ENCODE measurements at places on chromosomes 16 and 17.

DNA sequence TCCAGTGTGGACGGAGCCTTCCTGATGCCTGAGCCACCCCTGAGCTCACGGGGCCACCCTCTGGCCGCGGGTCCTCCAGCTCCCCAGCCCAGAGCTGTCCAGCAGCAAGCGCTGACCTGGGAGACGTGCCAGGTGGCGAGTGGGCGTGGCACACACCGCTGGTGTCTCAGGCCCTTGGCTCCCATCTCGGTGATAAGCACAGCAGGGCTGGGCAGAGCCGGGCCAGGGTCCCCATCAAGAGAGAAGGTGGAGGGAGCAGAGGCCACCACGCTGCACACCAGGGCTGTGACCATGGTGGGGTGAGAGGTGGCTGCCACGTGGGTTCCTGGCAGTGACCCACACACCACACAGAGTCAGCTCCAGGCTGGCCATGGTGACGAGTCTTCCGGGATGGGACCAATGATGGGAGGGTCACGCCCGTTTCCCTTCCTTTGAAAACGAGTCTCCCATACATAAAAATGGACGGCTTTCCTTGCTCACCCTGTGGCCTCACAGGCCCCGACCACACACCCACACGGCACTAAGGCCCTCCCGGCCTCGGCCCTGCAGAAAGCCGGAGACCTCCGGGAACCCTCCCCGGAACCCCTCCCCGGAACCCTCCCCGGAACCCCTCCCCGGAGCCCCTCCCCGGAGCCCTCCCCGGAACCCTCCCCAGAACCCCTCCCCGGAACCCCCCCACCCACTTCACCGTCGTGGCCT is 16.8 kb downstream of the UTS2R start:
- no peak for DNase-seq

GRCh38 chr16:82236415-82236814 is 66.4 kb upstream of the MPHOSPH6 start:
- DNase-seq: no peak

GRCh38 chr17:3656755-3657587 is 11.4 kb downstream of the TAX1BP3 start:
- DNase-seq: no peak

DNA sequence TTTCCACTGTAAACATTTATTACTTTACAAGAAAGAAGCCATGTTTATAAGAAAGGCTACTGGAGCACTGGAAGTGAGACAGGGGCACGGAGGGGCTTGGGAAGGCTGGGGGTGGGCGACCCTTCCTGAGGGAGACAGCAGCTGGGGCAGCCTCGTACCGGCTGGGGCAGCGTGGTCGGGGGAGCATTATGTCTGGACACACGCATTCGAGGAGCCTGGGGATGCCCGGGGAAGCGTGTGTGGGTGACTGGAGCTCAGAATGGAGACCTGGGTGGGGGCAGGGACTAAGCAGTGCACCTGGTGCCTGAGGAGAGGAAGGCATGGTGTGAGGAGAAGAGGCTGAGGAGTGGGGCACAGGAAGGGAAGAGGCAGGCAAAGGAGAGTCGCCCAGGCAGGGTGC is 64.5 kb downstream of the SRCIN1 start:
- no peak for DNase-seq

- DNase-seq: peak; percentile 87
These were observed 38.4 kb upstream of the CSNK2A2 start for GRCh38 chr16:58236231-58236690.

DNA sequence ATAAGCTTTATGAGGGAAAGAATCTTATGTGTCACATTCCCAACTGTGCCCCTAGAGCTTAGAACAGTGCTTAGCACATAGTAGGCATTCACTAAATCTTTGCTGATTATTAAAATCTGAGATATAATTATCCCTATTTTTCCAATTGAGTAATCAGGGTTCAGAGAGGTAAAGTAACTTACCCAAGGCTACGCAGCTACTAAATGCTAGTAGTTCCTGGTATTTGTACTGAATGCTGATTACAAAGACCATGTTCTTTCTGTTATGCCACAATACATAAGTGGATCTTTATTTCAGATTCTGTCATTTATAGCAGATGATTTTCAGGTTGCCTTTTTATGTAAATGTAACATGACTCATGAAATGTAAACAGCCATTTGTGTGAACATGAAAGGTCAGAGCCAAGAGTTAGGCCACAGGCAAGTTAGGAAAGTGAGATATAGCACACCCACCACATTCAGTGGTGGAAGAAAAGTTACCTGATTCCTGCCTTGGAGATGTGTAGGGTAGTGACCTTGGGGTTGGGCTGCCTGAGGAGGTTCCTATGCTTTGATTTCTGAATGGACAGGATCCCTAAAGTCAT is 77.2 kb downstream of the FTO start:
- no peak for DNase-seq

- DNase-seq: no peak
These were observed 28.1 kb downstream of the SCPEP1 start for GRCh38 chr17:57006040-57006439.

- no peak for DNase-seq
These were observed 6.6 kb downstream of the NOTUM start for GRCh38 chr17:81954131-81955057.

GRCh38 chr17:77831474-77832179 is 126.9 kb upstream of the TNRC6C start:
- DNase-seq: no peak

- peak; percentile 45 for DNase-seq
These were observed 543 bp downstream of the TMUB2 start for GRCh38 chr17:44187131-44187899.

Measured in eye (tissue), 1 donor.